Naive B cell (primary cell): ENCODE measurements at places on chromosomes 16 and 17.

- DNase-seq, result peak; percentile 46
These were observed 147.2 kb downstream of the SPECC1 start for GRCh38 chr17:20156196-20157000.

DNA sequence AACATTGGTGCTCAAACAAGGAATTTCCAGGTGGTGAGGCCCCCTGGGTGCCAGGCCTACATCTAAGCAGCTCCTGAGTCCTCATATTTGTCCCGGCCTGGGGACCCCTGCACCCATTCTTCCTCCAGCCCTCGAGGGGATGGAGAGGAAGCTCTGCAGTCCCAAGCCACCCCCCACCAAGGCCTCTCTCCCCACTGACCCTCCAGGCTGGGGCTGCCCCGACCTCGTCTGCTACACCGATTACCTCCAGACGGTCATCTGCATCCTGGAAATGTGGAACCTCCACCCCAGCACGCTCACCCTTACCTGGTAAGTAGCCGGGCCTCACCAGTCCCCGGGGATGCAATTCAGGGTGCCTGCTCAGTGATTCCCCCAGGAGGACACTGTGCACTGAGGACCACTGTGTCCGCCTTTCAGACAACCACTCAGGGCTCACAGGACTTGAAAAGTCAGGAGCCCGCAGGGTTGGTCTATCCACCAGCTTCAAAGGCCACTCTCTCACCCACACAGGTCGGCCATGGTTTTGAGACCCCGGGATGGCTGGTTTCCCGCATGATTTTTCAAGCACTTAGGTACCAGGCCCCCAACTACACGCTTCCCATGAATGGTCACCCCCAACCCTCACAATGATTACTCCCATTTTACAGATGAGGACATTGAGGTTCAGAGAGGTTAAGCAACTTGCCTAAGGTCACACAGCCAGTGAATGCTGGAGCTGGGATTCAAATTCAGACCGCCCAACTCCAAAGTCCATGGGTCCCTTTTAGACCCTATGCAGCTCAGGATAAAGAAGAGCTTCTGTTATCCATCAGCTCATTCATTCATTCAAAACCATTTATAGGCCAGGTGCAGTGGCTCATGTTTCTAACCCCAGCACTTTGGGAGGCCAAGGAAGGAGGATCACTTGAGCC, 32.4 kb downstream of the IL21R start:
- no peak for DNase-seq

DNA sequence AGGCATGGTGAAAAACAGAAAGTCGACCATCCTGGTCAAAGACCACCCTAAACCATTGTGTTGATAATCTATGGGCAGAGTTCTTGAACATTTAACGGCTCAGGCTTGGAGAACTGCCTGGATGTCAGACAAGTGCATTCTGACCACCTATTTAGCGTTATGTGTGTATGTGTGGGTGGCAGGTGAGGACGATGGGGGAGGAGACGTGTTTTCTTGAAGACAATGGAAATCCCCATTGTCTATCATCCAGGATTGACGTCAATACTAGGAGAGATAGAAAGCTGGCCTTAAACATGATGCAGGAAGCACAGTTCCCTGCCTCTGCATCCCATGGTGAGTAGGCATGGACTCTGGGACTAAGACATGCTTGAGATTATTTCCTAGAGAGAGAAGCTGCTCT, 157.4 kb upstream of the MAF start:
- DNase-seq, result no peak

- DNase-seq, result no peak
These were observed 525 bp downstream of the CD2BP2 start for GRCh38 chr16:30354423-30355143.

DNA sequence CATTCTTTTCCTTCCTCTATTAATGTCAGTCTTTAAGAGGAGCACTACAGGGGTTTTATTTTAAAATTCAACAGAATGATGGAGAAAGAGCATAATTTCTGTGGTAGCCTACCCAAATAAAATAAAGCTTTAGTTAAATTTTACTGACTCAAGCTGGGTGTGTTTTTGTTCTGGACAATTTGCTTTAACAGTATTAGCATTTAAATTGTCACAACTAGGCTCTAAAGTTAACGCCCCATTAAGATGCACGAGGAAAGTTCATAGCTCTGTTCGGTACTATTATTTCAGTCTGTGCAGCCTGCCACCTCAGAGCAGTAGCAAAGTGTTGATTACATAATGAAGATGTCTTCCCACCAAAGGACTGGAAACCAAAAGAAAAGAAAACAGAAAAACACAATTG, 52.0 kb downstream of the CDK12 start:
- DNase-seq, result no peak

DNA sequence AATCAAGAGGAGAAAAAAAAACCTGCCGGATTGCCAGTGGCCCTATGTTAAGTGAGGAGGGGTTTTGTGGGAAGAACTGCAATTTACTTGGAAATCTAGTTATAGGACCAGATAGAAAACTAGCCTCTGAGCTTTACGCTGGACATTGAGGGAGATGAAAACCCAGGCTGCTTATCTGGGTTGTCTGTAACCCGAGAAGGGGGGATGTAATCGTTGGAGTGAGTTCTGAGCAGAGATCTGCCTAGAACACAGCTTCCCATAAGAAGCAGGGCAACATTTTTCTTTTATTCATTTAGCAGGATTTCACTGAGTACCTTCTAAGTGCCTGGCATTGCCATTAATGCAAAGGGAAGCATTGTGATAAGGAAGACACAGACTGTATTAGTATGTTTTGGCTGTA, 70.6 kb downstream of the KATNIP start:
- DNase-seq, result no peak

GRCh38 chr16:10961231-10961630, 16.9 kb downstream of the CLEC16A start:
- DNase-seq, result no peak

- no peak for DNase-seq
These were observed 1839.2 kb downstream of the TP53TG3F start for GRCh38 chr16:35298460-35299243.

- DNase-seq, result no peak
These were observed 254.9 kb downstream of the PARN start for GRCh38 chr16:14375132-14375491.

DNA sequence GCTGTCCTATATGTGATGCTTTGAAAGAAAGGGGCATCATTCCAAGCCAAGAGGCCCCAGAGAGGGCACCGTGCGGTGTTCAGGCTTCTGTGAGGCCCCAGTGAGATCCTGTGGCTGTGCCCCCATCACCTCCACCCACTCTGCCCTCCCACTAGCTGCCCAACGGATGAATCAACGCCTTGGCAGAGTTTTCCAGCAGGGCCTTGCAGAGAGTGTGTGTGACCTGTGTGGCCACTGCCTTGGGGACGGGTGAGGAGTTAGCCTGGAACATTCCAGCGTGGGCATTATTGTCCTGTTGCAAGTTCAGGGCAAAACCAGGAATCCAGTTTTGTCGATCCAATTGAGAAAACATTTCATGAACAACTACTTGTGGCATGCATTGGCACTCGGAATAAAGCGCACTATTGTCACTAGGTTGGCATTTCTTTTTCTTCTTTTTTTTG, 53.7 kb downstream of the SF3B3 start:
- DNase-seq, result no peak

DNA sequence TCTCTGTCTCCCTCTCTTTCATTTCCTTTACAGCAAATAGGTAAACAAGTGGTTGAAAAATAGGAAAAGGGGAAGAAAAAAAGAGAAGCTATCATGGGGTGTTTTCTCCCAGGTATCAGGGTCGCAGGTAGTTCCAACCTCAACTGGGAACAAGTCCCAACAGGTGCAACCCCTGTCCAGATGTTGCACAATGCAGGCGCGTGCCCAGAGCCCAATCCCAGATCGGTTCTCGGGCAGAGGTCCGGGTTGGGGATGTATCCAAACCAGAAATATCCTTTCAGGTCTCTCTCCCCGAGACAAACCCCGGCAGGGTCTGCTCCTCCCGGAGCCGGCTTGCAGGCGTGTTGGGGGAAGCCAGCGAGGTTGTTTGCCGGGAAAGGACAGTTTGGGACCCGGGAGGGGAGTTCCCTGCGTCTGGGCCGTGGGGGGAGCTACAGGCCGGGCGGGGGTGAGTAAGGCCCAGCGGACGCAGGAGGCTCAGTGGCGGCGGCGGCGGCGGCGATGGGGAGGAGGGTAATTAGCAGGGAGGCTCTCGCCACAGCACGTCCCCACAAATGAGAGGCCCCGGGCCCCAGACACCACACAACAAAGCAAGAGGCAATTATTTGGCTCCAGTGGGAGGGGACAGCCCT, 21.2 kb upstream of the SP6 start:
- DNase-seq, result no peak

DNA sequence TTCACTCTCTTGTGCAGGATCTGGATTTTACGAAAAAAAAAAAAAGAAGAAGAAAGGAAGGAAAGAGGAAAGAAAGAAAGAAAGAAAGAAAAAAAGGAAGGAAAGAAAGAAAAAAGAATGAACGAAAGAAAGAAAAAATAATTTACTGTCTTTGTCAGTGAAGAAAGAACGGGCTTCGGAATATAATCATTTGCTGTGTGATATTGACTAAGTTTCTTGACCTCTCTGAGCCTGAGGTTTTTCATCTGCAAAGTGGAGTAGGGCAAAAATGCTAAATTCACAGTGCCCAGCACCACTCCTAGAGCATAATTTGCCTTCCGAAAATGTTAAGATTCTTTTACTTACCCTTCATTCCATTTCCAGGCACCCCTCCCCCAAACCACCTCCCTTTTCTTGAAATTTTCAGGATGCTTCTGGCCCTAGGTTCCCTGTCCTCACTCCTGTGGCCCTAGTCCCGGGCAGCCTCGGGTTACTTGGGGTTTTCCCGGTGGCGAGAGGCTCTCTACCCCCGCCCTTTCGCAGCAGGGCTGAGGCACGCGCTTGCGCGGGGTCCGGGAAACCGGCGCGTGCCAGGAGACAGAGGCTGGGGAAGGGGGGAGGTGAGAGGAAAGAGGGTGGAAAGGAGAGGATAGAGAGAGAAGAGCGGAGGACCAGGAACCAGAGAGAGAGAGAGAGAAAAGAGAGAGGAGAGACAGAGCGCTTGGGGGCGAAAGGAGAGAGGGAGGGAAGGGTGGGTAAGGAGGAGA, at the start of gene CNTNAP1:
CNTNAP1 (plus strand) TSS at position 556 of the 746 bp plus-strand sequence. CDS start 299 bp downstream, outside the sequence.
- DNase-seq, result no peak

- no peak for DNase-seq
These were observed 171.8 kb downstream of the WSCD1 start for GRCh38 chr17:6241996-6242395.

GRCh38 chr17:21105064-21105894, 21.5 kb upstream of the DHRS7B start:
- DNase-seq, result no peak

DNA sequence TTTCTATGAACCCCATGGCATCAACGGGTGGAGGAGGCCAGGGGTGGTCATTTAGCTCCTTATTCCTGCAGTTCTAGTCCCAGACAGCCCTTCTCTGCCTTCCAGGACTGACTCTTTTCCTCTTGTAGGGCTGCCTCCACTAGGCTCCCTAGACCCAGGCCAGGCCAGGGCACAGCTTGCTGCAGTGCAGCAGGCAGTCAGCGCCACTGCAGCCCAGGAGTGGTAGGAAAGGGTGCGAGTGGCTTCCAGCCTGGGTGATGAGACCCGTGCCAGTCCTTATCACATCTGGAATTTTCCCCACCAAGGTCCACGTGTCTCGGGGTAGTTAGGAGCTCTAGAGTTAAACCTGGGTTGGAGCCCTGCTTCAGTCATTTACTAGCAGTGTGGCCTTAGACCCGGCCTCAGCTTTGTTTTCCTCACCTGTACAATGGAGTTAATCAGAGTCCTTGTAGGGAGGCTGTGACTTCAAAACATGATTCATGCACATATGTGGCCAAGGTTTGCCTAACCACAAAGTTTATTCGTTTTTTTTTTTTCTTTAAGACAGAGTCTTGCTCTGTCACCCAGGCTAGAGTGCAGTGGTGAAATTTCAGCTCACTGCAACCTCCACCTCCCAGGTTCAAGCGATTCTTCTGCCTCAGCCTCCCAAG, 4.7 kb downstream of the SLC5A11 start:
- DNase-seq, result no peak

DNA sequence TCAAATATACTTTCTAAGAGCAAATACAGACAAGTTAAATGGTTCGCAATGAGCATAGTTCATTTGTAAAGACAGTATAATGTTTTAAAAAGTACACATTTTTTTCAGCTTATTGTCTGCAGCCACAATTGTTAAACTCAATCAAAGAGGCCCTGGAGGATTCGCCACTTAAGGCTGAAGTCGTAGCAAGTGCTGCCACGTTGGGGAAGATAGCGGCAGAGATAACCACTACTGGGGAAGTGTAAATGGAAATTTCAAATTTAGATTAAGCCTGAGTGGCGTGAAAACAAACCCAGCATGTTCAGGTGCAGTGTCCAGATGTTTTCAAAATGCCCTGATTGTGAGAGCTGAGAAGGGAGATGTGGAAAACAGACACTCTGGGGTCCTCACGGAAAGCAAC, 8.4 kb downstream of the PMP22 start:
- DNase-seq, result no peak

- no peak for DNase-seq
These were observed 549.2 kb downstream of the MAF start for GRCh38 chr16:79051313-79051712.

GRCh38 chr16:29644338-29644857, 18.6 kb upstream of the SPN start:
- DNase-seq, result no peak

DNA sequence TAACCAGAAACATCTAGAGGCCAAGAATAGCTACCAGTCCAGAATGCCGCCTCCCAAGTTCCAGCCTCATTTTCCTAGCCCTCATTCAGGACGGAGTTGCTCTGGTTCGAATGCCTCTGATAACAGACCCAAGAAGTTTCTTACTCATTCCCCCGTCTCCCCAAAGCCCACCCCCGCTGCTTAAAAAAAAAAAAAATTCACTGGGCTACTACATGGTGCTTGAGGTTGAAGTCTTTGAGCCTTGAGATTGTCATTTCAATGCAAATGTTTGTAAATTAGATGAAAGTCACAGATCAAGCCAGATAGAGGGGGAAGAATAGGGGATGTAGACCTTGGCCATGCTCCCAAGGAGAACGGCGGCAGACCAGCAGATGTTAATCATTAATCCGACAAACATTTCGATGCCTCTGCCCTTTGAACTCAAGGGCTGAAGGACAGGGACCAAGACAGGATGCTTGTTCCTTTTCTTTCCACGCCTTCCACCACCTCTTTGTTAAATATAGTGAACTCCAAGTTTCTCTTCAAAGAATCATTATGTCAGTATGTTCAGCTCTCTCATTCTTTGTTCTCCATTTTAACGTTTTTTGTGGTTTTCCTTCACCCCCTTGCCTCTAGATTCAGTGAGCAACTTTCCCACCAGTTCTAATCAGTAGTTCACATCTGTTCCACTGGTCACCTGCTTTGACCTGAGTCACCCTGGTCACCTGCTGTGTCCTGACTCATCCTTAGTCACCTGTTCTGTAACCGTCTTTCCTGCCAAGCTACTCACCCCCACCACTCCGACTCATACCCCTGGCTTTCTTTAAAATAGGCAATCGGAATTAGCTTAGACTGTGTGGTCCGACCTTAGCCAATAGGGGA, 190.3 kb downstream of the CPPED1 start:
- DNase-seq, result no peak

- DNase-seq, result no peak
These were observed 30.9 kb downstream of the OR1D5 start for GRCh38 chr17:3032258-3033247.

GRCh38 chr16:83159049-83159448, 532.3 kb downstream of the CDH13 start:
- no peak for DNase-seq
